ENCODE measurements at places on chromosomes 11 and 22. TPM values are rescaled to one million over a fixed set of nuclear protein-coding genes. Genes with fewer than 3 reads are reported as not detected.

The ACRV1 gene
- not detected for total RNA-seq

The ATG2A gene
- total RNA-seq = 32.8 TPM

DNA sequence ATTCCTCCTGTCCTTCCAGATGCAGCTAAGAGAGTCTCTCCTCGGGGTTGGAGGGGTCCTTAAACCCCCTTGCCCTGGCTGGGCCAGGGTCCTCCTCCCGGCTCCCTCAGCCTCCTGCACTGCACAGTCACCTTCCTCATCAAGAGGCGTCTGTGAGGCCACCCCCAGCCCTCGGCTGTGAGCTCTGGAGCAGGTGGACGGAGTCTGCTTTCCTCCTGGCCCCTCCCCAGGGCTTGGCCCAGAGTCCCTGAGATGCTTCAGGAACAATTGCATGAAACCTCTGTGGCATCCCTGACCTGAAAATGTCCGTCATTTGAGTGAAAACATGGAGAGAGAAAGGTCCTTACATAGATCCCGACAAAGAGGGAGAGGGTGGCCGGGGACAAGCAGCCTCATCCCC, 6.7 kb upstream of the FGF3 start:
- no peaks in the 10 kb centered on the region for H3K36me3 ChIP-seq
- H3K27ac ChIP-seq = no peak overlapping the region
- H3K4me1 ChIP-seq = no peaks in the 10 kb centered on the region
- no peak for DNase-seq

The SYCE3 gene
- not detected for total RNA-seq

The RFPL1 gene
- total RNA-seq = not detected

- H3K27ac ChIP-seq = peak overlapping the region; percentile 19
- no peaks in the 10 kb centered on the region for H3K36me3 ChIP-seq
- no peaks in the 10 kb centered on the region for H3K27me3 ChIP-seq
- no peak overlapping the region for H3K4me3 ChIP-seq
- H3K4me1 ChIP-seq = peaks cover 6% of the 10 kb centered on the region
These were observed 83.5 kb upstream of the WNT7B start for GRCh38 chr22:46060292-46061123.

DNA sequence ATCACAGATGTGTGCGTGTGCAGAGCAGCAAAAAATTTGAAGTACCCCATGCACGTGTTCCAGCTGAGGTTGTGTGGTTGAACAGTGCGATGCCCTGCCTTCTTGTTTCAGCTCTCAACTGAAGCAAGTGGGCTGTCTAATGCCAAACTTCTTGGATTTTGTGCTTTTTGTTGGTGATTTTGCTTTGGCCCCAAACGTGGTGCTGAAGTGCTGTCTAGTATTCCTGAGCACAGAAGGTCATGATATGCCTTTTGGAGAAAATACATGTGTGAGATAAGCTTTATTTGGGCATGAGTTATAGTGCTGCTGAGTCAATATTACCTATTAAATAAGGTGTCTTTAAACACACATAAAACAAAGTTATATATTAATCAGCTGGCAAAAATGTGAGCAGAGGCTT, 14.1 kb downstream of the YDJC start:
- H3K4me1 ChIP-seq = no peaks in the 10 kb centered on the region
- H3K27ac ChIP-seq = no peak overlapping the region
- H3K27me3 ChIP-seq = no peaks in the 10 kb centered on the region

DNA sequence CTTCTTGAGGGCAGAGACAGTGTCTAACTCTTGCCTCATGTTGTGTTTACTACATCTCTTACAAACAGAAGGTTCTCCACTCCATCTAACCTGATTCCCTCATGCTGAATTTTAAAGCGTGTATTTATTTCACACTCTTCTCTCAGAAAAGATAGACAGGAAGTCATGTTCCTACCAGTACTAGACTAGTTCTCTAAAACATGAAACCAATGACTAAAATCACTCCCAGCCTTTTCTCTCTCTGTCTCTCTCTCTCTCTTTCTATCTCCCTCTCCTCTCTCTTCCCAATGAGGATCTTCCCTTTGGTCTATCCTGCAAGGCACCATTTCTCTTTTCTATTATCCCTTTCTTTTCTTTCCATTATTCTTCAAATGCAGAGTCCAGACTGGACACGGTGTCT, 391.9 kb upstream of the CADM1 start:
- DNase-seq = no peak
- H3K27ac ChIP-seq = no peak overlapping the region
- no peaks in the 10 kb centered on the region for H3K27me3 ChIP-seq

Measured in colonic mucosa (tissue), 4 donors.